ENCODE measurements at places on chromosomes 3 and 15.

- DNase-seq, result no peak
These were observed 1178.7 kb upstream of the GBE1 start for GRCh38 chr3:82940124-82940523.

DNA sequence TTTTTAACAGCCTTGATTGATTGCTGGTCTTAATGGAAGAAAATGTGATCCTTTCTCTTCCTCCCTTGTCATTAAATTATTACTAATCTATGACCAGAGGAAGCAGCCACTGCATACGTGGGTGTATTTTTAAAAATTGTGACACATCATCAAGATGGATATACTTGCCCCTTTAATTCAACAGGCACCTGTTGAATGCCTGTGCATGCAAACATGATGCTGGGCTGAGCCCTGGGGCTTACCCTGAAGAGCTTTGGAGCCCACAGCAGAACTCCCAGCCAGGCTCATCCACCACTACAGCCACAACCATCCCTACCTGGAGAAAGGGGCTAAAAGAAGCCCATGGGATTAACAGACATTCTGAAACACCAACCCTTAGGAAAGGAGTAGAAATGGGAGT is 297.2 kb upstream of the CTDSPL start:
- no peak for DNase-seq

- DNase-seq, result no peak
These were observed 16.8 kb downstream of the MEF2A start for GRCh38 chr15:99582508-99582960.

DNA sequence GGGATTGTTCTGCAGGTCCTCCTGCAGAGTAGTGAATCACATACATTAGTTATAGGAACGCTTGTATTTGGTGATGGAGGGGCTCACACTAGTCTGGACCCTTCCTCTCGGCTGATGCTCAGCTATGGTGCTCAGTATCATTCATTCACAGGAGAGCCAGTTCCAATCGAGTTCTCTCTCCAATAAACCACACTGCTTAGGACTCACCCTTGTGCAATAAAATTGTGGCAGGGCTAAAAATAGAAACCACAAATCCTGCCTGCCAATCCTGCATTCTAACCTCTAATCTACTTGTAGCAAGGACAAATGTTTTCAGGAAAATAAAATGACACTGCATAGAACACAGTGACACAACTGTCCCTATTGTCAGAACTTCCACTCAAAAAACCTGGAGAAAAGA is 138.4 kb upstream of the TBL1XR1 start:
- no peak for DNase-seq

GRCh38 chr3:132038198-132038825 is 3.5 kb upstream of the CPNE4 start:
- no peak for DNase-seq

GRCh38 chr3:128481438-128481942 is 11.5 kb downstream of the GATA2 start:
- no peak for DNase-seq

DNA sequence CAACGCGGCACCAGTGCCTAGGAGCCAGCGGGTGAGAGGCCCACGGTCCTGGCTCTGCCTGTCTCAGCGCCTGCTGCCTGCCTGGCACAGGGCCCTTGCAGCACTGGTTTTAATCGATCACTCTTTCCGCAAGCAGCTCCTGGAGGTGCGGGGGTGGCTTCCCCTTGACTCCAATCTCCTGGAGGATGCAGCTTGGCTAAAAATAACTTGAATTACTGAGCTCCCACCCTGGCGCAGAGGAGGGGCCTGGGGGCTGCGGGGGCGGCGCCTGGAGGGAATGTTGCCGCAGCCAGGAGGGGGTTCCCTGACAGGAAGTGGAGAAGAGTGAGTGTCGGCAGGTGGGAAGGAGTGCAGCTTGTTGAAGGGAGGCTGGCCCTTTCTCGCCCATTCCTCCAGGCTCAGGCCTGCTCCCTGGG is 9.9 kb upstream of the RPL29 start:
- DNase-seq, result no peak

GRCh38 chr3:124620600-124621063 is 109.6 kb upstream of the UMPS start:
- no peak for DNase-seq

DNA sequence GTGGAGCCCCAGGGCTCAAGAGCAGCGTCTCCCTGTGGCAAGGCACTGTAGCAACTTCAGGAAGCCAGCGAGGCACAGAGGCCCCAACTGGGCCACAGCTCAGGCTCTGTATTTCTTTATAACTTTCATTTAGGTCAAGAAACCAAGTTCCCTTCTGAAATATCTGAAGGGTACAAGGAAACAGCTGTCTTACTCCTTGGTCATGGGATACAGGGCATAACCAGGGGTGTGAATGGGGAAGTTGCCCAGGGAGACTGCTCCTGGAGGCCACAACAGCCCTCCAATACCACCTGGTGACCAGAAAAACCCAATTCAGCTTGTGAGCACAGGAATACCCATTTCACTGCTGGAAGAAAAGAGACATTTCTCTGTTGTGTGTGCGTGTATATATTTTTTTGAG is 13.3 kb upstream of the SPTBN5 start:
- no peak for DNase-seq

GRCh38 chr3:183377307-183377959 is 51.0 kb downstream of the MCF2L2 start:
- DNase-seq, result no peak

GRCh38 chr3:64223791-64224745 is 1.2 kb downstream of the PRICKLE2 start:
- DNase-seq, result no peak

GRCh38 chr3:69741032-69741767 is 1.9 kb downstream of the MITF start:
- DNase-seq, result no peak

DNA sequence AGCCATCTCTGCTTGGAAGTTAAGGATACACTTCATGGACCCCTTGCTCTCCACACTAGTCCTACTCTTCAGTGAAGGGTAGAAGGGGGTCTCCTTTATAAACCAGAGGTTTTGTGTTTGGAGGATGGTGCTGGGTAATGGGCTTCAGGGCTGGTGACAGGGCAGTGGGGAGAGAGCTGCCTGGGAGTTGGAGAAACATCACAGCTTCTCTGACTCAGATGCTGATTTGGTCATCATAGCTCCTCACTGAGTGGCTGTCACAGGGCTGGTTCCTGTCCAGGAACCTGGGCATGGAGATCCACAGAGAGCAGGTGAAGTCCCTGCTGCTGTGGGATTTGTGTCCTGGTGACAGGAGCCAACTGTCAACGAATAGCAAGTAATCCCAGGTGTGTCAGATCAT is 333.9 kb upstream of the ATP10A start:
- no peak for DNase-seq

DNA sequence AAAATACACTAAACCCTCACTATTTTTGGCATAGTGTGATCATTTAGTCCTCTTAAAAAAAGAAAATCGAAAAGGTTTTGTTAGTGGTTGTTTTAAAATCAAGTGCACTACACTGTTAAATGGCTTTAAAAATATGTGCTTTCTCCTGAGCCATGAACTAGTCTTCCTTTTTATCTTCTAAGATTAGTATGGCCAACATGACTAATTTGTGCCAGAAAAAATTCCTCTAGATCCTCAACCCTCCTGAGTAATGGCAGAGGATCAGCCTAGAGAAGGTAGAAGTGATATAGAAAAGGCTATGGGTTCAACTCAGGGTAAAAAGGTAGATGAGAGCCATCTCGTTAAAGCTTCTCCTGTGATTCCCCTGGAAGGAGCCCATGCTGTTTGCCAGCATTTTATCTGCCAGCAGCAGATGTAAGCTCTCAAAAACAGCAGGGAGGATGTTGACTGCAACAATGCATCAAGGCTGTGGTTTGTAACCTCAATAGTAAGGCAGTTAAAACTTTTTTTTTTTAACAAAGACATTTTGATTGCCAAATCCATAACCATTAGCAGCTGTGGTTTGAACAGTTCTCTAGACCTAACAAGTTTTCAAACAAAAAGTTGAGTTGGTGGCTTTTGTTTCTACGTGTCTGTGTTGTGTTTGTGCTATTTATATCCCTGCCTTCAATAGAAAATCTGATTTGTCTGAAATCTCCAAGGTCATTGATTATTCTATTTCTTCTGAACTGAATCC is 30.2 kb upstream of the ZNF609 start:
- DNase-seq, result no peak

Measured in naive B cell (primary cell).